ENCODE measurements at places on chromosomes 11 and 22.
A peak's percentile ranks its signal among the peaks of the same experiment; 100 is the strongest.

GRCh38 chr22:19916006-19916405 lies 25.6 kb upstream of the COMT start:
- no peak for DNase-seq

- DNase-seq, result no peak
Observed at GRCh38 chr11:119993722-119994121, 144.2 kb downstream of the TRIM29 start.

- peak; percentile 58 for DNase-seq
Observed at GRCh38 chr11:65424205-65425104, 1.9 kb downstream of the NEAT1 start.

DNA sequence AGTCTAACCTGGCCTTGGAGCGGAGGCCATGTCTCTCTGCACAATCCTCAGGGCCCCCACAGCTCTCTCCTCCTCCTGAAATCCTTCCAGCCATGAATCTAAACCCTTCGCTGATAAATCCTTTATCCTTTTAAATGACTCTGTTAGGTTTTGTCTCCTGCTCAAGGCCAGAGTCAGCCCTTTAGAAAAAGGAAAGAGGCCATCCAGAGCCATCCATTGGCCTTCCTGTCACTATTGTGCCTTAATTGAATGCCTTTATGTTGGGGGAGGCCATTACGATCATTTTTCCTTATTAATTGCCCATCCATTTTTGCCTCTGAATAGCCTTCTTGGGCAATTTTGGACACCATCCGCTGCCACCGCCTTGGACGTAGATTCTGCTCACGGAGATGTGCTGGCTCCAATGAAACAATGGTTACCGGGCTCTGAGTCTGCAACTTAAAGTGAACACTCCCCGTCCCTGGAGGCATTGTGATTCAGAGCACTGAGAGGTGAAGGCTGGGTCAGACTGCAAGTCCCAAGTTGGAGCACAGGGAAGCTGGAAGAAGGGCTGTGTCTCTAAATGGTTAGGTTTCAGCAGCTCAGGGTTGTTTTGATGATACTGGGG lies 213.0 kb upstream of the E2F8 start:
- no peak for DNase-seq

DNA sequence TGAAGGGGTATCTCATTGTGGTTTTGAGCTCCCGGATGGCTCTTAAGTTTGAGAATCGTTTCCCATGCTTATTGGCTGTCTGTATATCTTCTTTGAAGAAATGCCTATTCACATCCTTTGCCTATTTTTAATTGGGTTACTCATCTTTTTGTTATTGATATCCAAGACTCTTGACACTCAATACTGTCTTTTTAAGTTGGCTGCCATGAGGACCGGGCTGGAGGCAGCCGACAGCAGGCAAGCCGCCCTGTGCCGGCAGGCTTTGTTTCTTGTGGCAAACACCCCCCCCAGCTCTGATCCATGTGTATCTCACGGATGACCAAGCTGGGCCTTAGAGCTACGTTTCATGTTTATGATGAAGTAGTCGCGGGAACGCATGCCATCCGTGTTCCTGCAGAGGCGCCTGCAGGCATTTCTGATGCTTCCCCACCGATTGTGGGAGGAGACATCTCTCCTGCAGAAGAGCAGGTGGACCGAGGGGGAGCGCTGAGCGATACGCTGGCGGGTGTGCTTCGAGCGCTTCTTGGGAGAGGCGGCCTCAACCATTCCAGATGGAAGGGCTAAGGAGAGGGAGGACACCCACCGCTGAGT lies 95.8 kb downstream of the TBC1D22A start:
- no peak for DNase-seq

GRCh38 chr11:26112264-26112663 lies 219.7 kb upstream of the ANO3 start:
- no peak for DNase-seq

DNA sequence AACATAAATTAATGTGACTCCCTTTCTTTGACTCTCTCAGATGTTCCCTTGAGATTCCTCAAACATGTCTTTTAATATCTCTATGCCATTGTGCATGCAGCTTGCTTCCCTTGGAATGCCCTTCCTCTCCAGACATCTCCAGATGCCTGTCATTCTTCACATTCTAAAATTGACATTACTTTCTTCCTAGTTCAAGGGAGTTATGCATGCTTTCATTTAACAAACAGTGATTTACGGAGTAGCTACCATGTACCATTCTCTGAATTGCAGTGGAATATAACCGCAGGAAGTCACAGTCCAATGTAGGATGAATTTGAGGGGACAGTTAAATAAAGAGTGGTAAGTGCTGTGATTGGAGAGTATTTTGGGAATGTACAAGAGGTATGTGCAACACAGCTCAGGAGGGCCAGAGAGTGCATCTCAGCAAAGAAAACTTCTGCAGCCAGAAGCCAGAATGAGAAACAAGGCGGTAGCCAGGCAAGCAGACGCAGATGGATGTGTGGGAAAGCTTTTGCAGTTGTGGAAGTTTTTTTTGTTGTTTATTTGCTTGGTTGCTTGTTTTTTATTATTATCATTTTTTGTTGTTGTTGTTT lies 18.7 kb downstream of the MMP10 start:
- DNase-seq, result no peak

GRCh38 chr11:19243613-19244012 lies 2.9 kb upstream of the E2F8 start:
- DNase-seq, result no peak

- DNase-seq, result peak; percentile 16
Observed at GRCh38 chr11:9739123-9739900, 75.4 kb downstream of the SWAP70 start.

Measured in activated CD4-positive, alpha-beta T cell treated with anti-CD3 and anti-CD28 coated beads, Interleukin-2, amount 10 ng/mL, durations not matched to agents 7 days and 5 days (primary cell).